ENCODE measurements at places on chromosomes 6 and 20.
A peak's percentile ranks its signal among the peaks of the same experiment; 100 is the strongest.

DNA sequence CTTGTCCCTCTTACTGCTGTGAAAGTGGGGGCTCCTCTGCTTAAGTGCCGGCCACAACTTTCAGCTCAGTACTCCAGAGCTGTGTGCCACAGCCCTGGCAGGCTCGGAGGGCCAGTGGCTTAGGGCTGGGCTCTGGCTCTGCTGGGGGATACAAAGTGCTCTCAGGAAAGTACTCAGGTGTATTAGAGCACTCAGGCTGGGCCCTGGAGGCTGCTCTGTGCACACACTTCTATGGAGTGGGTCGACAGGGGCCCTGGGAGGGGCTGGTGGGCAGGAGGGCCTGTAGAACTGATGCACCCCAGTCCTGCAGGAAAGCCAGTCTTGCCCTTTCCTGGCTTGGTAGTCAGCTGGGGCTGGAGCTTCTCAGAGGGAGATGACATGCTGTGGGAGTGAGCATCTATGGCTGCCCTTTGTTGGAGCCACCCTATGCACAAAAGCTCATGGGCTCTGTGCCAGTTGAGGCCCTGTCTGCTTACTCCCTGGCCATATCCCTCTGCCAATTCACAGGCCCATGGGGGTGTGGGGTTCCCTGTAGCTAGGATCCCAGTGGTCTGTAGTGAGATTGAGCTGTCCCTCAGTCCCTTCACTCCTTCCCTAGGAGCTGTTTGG lies 22.0 kb downstream of the CENPW start:
- no peak for DNase-seq

GRCh38 chr20:51661609-51662178 lies 106.5 kb downstream of the ATP9A start:
- DNase-seq: peak; percentile 41

DNA sequence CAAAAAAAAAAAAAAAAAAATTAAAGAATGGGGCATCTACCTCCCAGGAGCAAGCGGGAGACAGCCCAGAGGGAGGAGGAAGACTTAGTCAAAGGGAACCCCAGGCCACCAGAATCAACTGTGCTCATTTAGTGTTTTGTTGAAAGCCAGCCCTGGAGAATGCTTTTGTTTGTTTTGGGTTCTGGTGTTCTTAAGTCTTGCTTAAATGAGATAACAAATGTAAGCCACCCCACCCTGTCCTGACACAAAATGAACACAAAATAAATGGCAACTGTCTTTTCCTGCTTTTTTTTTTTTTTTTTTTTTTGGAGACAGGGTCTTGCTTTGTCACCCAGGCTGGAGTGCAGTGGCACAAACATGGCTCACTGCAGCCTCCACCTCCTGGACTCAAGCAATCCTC lies 165.0 kb upstream of the JARID2 start:
- DNase-seq: no peak

GRCh38 chr6:149237464-149237863 lies 80.0 kb upstream of the TAB2 start:
- DNase-seq: no peak

GRCh38 chr6:56259234-56260077 lies 12.1 kb upstream of the COL21A1 start:
- no peak for DNase-seq

DNA sequence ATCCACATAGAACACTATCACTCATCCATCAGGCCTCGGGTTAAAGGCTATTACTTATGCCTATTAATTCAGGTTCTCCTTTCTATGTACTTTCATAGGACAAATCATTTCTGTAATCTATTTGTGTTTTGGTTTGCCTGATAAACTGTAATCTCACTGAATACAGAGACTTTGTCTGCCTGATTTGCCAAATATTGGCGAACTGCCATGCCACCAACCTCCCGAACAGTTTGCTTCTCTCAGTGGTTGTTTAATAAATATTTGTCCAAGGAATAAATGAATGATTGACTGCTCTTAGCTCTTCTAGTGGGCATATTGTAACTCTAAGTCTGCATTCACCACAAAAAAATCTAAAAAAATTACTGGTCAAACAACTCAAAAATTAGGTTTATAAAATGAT lies 170.1 kb upstream of the ZFP64 start:
- DNase-seq: no peak

DNA sequence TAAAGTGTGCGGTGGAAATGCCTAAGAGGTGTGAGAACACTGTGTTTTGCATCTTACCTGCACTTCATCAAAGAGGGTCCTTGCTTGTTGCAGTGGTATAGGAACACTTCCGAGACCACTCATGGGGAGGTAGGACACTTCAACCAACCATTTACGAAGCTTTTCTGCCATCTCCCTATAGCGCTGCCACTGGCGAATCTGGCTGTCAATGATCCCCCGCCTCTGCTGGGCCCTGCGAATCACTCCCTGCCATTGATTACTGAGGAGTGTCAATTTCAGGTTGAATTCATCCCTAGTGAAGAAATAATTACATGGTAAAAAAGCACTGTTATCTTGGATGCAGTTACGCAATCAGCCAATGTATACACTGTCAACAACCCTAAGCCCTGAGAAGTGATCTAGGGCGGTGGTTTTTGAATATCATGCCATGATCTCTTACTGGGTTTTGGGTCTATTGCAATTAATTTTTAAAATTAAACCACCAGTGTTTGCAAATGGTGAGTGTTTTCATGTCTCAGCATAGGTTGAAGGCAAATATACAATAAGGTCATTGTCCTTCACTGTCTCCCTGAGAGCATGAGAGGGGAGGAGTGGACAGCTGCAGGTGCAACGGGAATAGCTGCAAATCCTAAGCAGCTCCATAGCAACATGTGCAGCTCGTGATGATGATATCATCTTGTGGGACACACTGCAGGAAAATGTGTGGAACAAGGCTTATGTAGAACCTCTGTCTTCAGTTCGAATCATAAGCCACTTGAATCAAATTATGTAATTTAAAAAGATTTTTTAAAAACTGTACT lies 400.6 kb downstream of the ESR1 start:
- no peak for DNase-seq

- DNase-seq: no peak
Observed at GRCh38 chr20:61686051-61686936, 379.4 kb downstream of the TAF4 start.
